ENCODE measurements at places on chromosomes 3 and 15. TPM values are rescaled to one million over a fixed set of nuclear protein-coding genes. Genes with fewer than 3 reads are reported as not detected.

The ALG1L2 gene
- total RNA-seq = not detected

The MYEF2 gene
- total RNA-seq = 2.0 TPM

The ARHGAP31 gene
- total RNA-seq = 23.8 TPM

The SERPINI2 gene
- total RNA-seq = not detected

DNA sequence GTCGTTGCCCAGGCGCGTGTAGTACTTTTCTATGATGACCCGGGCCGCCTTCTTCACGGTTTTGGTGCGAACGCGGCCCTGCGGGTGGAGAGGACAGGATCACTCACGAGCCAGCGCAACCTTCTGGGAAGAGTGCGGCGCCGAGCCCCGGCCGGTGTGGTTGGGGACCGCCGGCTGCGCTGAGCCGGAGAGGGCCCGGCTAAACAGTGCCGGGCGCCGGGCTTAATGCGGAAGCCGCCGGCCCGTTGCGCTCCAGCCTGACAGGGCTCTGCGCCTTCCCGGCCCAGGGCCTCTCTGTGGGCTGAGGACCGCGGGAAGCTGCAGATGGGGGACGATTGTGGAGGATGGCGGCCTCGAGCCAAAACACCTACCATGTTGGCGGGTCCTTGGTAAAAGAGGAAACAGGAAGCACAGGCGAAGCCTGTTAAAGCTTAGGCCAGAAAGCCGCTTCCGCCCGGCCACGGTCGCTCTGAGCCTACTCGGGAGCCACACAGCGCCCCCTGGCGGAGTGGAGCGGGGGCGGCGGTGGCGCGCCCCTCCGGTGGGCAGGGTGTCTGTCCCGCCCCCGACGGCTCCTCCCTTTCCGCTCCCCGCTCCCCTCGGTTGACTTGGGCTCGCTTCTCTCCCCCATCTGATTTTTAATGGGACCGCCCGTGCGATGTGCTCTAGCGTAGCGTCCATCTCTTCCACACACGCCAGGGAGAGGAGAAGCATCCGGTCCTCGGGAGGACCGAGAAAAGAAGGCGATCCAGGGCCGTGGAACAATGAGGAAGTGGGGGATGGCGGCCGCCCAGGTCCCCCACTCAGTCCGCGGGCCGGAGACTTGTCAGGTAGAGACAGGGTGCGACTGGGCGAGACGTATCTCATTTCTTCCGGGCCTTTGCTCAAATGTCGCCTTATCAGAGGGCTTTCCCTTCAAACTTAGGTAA is at the start of gene RPS17:
TSS of gene RPS17 (minus strand) at position 403 of the 929 bp plus-strand sequence. CDS start at position 374, 29 bp downstream.
- peak; percentile 95 for DNase-seq

- peak; percentile 40 for DNase-seq
These were observed 142.4 kb downstream of the CHDH start for GRCh38 chr3:53703630-53704362.

- DNase-seq = no peak
These were observed 454.6 kb upstream of the UBE2E2 start for GRCh38 chr3:22748453-22749045.

GRCh38 chr3:100630664-100631063 is 21.3 kb downstream of the ADGRG7 start:
- no peak for DNase-seq

- DNase-seq = no peak
These were observed 78.0 kb downstream of the GMPS start for GRCh38 chr3:155948476-155948875.

DNA sequence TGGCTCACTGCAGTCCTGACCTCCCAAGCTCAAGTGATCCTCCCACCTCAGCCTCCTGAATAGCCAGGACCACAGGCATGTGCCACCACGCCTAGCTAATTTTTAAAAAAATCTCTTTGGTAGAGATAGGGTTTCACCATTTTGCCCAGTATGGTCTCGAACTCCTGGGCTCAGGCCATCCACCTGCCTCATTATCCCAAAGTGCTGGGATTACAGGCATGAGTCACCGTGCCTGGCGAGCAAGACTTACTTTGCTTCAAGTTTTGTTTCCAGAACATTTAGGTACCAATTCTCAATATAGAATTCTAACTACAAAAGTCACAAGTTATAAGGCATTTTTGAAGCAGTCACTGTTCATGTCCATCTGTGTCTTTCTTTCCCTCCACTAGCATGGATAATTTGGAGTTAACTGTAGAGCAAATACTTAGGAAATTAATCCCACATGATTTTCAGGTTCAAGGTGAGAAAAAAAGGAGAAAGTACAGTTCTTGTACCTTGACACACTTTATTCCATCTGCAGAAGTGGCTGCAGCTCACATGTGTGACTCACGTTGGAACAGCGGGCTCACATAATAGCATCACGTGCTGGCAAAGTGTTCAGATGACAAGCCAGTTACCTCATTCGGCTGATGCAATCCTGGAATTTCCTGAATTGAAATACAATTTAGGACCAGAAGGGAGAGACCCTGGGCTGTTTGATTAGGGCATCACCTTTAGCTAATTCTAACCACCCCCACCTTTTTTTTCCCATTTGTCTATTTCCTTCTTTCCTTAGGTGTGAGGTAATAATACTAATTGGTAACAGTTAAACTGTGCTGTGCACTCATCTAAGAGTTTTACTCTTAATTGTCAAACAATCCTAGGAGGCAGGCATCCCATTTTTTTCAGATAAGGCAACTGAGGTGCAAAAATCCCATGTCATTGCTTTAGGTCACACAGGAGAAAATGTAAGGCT is 46.9 kb upstream of the NEDD4 start:
- peak; percentile 90 for DNase-seq

DNA sequence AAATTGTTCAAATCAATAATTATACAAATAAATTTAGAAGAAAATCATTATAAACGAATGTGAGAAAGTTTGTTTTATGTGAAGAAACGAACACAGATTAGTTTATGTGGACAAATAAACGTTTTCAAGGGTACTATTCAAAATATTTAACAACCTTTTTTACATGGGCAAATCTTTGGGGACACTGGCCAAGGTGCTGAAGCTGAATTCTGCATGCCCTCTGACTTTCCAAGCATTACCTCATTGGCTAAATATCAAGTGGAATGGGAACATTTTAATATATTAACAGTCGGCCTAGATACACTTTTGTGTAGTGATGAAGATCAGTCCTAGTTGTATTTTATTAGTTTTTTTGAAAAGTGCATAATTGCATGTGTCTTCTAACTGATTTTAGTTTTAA is 636.4 kb upstream of the DPPA4 start:
- no peak for DNase-seq

GRCh38 chr3:28989646-28990089 is 291.2 kb upstream of the RBMS3 start:
- DNase-seq = no peak

DNA sequence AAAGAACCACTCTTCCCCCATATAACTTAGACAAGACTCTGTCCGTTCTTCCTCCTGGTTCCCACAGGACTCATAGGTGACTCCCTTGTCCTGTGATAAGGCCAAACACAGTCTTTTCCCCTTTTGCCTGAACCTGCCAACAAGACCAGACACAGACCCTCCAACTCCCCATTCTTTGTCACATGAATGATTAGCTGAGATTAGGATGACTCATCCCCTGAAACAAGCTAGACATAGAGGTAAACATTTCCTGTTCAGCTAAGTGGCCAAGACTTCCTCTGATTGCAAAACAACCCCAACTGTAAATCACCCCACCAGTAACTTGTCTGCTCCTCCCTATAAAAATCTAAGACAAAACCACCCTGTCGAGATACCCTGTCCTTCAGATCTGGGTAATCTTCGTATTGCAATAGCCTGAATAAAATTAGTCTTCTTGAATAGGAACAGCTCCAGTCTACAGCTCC is 11.4 kb upstream of the HTR3E start:
- DNase-seq = no peak

- DNase-seq = peak; percentile 85
These were observed at the start of gene STAC for GRCh38 chr3:36380221-36381031. Gene STAC (plus strand): TSS chr3:36380504. CDS start chr3:36380644, 140 bp downstream.
